ENCODE measurements at places on chromosomes 13 and 19.

DNA sequence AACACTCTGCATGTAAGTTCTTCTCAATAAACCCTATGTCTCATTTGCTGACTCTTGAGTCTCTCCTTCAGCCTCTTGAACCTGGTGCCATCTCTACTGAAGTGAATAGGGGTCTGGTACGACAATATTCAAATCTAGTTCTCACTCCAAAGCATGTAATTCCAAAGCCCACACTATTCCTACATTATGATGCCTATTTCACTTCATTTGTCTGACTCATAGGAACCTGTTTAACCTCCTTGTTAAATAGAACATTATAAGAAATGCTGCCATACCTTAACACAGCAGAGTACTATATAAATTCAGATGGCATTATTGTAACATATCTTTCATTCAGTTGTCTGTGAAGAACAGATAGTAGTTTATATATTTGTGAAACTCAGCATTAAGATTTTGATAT lies 67.1 kb downstream of the STARD13 start:
- DNase-seq: no peak

DNA sequence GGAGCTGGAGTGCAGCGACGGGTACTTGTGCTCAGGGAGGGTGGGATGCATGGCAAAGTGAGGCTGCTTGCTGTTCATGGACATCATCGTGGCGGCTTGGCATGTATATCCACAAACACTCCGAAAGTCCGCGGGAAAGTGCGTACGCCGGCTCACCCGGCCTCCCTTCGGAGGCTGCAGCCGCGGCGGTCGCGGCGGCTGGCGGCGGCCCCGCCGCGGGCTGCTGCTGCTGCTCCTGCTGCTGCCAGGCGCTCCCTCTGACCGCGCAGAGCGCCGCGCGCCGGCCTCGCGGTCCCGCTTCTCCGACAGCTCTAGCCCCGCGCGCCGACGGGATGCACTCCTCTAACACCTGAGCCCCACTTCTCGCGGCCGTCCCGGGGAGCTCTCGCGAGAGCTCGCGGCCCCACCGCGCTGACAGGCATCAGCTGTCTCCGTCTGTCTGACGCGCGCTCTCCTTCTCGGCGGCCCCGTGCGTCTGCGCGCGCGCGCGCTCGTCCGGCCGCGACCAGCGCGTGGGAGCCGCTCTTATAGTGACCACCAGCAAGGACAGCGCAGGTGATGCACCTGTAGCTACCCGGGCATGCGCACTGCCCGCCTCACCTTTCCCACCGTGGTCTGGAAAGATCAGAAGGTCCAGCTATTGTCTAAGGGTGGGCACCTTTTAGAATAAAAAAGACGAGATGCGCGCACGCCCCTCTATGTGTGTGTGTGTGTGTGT lies at the start of gene POU4F1:
TSS of gene POU4F1 (minus strand) at position 313 of the 718 bp plus-strand sequence. CDS start at position 87, 226 bp downstream.
- DNase-seq: no peak

- no peak for DNase-seq
Observed at GRCh38 chr13:100542826-100543156, 45.8 kb downstream of the GGACT start.

GRCh38 chr19:1764729-1765128 lies 11.4 kb downstream of the ONECUT3 start:
- no peak for DNase-seq

GRCh38 chr19:1752009-1752756 lies 1.1 kb upstream of the ONECUT3 start:
- DNase-seq: no peak

DNA sequence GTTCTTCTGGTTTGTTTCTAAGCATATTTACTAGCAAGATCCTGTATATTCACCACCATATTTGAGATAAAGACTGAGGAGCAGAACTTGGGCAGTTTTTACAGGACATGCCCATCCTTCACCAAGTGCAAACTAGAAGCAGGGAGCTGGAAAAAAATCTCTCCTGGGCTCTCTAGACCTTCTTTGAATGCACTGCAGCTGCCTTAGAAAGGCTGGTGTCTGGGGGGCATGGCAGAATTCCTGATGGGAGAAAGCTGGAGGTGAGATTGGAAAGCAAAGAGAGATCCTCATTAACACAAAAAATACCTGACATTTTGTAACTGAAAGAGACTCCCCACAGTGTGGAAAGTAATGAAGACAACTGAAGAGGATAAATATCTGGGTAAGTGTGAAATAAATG lies 1612.1 kb downstream of the OLFM4 start:
- no peak for DNase-seq

GRCh38 chr13:64556376-64556775 lies 2673.8 kb downstream of the PCDH9 start:
- no peak for DNase-seq

DNA sequence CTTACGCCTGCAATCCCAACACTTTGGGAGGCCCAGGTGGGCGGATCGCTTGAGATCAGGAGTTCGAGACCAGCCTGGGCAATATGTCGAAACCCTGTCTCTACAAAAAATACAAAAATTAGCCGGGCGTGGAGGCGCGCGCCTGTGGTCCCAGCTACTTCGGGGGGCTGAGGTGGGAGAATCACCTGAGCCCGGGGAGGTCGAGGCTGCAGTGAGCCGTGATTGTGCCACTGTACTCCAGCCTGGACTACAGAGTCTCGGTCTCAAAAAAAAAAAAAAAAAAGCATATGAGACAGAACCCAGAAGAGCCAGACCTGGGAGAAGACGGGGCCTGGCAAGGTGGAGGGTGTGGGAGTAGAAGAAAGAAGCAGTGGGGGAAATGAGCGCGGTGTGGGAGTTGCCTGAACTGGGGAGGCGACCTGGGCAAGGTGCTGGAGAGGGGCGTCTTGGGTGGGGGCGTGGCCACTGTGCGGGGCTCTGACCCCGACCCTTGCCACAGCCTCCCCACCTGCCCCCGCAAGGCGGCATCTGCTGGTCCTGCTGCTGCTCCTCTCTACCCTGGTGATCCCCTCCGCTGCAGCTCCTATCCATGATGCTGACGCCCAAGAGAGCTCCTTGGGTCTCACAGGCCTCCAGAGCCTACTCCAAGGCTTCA lies 533 bp downstream of the DKKL1 start:
- DNase-seq: no peak

DNA sequence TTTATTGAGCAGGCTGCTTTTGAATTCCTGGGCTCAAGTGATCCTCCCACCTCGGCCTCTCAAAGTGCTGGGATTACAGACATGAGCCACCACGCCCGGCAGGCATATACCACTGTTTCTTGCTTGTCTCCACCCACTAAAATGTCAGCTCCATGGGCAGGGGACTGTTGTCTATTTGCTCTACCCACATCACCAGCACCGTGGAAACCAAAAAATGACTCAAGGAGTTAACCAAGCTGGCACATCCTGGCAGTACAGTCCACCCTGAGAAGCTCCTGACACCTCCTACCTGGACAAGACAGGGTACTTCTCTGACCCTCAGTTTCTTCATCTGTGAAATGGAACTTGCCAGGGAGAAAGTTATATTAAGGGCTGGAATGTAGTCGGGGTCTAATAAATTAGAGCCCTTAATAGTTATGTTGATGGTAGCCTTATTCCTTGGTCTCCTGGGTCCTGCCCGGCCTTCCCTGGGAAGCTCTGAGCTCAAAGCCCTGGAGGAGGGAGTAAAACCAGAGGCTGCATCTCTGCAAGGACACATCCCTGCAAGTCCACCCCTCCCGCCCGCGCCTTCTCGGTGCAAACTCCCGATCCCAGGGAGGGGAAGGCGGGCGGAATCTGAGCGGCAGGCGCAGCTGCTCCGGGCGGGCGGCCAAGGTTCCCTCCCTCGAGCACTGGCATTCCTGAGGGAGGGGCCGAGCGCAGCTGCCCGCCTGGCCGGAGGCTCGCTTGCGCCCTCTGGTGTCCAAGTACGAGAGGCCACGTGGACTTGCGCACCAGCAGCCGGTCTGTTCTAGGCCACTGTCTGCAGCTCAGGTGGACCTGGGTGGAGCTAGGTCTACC lies 14.1 kb downstream of the RDH8 start:
- DNase-seq: peak; percentile 37

DNA sequence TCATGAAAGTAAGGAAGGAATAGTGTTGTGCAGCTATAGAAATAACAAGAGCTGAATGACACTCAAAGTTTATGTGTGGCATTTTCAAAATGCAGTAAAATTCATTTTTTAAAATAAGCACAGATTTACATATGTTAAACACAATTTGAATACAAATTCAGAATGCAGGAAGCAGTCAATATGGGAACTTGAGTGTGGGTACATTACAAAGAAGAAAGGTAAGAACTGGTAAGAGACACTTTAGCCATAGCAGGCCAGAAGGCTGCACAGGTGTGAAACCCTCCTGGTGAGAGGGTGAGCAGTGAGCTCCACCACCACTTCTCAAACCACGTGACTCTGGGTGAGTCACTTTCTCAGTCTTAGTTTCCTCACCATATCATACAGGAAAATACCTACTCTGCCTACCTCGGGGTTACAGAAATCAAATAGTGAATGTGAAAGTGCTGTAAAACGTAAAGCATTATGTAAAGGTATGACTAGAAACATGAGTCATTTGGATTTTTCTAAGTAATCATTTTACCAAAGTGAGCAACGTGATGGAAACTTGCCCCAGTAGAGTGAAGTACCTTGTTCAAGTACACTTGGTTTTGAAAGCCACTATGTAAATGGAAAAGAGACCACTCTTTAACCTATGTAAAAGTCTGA lies 40.5 kb downstream of the USP12 start:
- DNase-seq: peak; percentile 37

DNA sequence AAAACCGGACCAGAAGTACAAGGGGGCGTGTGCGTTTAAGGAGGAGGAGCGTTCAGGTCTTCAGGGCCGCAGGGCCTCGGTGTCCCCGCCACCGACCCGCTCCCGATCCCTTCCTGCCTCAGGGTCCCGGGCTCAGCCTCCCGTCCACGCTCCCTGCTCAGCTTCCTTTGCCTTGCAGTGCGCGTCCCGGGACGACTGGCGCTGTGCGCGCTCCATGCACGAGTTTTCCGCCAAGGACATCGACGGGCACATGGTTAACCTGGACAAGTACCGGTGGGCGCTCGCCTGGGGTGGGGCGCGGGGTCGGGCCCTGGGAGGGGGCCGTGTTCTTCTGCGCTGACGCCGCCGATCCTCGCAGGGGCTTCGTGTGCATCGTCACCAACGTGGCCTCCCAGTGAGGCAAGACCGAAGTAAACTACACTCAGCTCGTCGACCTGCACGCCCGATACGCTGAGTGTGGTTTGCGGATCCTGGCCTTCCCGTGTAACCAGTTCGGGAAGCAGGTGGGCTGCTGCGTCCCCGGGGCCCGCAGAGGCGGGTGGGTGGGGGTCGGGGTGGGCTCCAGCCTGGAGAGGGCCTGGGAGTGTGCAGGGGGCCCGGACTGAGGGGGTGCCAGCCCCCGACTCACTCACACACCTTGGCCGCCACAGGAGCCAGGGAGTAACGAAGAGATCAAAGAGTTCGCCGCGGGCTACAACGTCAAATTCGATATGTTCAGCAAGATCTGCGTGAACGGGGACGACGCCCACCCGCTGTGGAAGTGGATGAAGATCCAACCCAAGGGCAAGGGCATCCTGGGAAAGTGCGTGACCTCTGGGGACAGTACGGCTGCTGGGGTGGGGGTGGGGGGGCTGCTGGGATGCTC lies 1.4 kb downstream of the GPX4 start:
- DNase-seq: no peak

GRCh38 chr19:16185768-16186123 lies 536 bp downstream of the FAM32A start:
- no peak for DNase-seq

GRCh38 chr19:47398707-47399597 lies 20.4 kb downstream of the MEIS3 start:
- no peak for DNase-seq

GRCh38 chr19:7678971-7679751 lies 1.5 kb upstream of the TRAPPC5 start:
- peak; percentile 34 for DNase-seq

DNA sequence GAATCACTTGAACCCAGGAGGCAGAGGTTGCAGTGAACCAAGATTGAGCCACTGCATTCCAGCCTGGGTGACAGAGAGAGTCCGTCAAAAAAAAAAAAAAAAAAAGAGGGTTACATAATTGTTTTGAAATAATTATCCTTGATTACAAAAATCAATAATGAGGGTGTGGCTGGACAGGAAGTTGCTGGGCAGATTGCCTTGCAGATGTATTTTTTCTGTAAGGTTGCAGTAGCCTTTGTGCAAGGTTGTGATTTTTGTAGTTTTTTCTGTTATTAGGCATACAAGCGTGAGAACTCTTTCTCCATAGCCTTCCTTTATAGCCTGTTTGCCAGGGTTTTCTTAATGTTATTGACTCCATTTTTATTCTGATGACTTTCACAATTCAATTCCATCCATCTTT lies 40.7 kb upstream of the SIN3B start:
- DNase-seq: no peak

- DNase-seq: no peak
Observed at GRCh38 chr19:48194041-48194843, 23.8 kb downstream of the ZSWIM9 start.

DNA sequence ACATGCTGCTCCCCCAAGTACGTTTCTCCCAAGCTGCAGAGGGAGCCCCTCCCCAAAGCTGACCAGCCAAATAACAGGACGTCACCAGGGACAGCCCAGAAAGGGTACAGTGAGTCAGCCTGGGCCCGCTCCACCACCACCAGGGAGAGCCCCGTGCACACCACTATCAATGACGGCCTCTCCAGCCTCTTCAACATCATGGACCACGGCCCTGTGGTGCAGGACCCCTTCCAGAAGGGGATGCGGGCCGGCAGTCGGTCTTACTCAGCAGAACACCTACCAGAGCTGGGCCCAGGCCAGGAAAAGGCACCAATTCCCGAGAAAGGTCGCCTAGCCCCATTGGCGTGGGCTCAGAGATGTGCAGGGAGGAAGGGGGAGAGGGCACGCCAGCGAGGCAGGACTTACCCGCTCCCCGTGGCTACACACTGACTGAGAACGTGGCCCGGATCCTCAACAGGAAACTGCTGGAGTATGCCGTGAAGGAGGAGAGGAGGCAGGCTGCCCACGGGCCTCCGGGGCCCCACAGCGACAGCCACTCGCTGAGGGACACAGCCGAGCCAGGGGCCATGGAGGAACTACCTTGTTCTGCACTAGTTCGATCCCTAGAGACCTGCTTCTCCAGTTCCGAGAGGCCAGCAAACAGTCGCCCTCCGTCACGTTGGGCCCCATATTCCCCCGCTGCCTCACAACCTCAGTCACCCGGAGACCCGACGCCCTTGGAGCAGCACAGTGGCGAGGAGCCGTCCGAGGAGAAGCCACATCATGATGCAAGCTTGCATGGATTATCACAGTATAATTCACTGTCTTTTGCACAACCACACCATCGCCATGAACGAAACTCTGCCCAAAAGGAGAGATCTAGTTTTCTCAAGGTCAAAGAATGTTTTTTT lies 815.9 kb upstream of the KLHL1 start:
- no peak for DNase-seq

GRCh38 chr13:33015791-33016323 lies 366 bp upstream of the KL start:
- DNase-seq: no peak

- no peak for DNase-seq
Observed at GRCh38 chr19:17135001-17135853, 59.6 kb downstream of the MYO9B start.

GRCh38 chr19:14775869-14776586 lies 2.3 kb downstream of the ADGRE2 start:
- DNase-seq: no peak

DNA sequence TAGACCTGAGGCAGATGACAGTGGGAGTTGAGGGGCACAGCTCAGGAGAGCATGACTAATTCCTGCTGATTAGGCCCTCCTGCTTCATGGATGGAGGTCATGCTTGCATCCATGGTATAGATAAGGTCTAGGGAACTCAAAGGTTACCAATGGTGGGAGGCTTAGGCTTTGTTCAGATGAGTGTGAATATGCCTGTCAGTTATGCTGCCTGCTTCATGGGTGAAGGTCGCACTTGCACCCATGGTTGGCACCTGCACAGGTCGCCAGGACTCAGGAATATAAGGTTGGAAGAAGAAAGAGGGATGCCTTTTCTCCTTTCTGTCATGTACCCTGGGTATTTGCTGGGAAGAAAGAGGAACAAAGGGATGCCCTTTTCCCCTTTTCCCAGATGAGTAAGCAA lies 53.4 kb upstream of the GJB6 start:
- no peak for DNase-seq

All from stimulated activated CD8-positive, alpha-beta memory T cell treated with anti-CD3 and anti-CD28 coated beads, Interleukin-7, amount 100 ng/mL, for 1 hour (primary cell).